ENCODE measurements at places on chromosomes 1 and 21. TPM values are rescaled to one million over a fixed set of nuclear protein-coding genes. Genes with fewer than 3 reads are reported as not detected.

- DNase-seq = peak; percentile 45
Observed at GRCh38 chr1:94384485-94385265, 33.5 kb upstream of the ABCD3 start.

DNA sequence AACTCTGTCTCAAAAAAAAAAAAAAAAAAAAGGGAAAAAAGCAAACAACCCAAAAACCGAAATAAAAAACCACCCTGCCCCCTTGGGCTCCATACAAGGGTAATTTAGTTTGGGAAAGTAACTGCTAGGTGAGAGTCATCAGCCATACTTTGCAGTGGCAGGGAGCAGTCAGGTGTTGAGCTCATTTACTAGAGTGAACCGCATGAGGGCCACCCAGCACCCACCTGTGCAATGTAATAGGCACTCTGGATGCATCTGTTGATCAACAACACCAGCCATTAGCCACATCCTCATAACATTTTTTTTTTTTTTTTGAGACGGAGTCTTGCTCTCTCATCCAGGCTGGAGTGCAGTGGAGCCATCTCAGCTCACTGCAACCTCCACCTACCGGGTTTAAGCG, 9.1 kb downstream of the INAVA start:
- DNase-seq = no peak

GRCh38 chr1:92342401-92342800, 43.5 kb downstream of the RPAP2 start:
- no peak for DNase-seq

DNA sequence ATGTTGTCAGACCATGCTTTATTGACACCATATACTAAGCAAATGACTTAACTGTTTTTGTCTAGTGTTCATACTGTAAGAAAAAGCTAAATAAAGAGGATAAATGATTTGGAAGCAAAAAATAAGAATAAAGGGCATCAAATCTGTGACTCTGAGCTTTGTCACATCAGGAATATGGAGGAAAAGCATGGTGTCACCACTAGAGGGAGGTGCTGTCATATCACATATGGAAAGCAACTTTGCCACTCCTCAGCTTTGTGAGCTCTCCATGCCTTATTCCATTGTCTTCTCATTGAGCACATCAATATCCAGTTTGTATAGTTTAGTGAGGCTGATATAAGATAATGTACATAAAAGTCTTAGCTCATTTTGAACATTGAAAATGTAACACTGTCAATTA, 20.8 kb upstream of the GBP1 start:
- peak; percentile 41 for DNase-seq

GRCh38 chr1:55700359-55701130, 485.4 kb upstream of the USP24 start:
- no peak for DNase-seq

- no peak for DNase-seq
Observed at GRCh38 chr1:185727726-185728125, 6.5 kb upstream of the HMCN1 start.

- no peak for DNase-seq
Observed at GRCh38 chr1:91613595-91613994, 112.9 kb downstream of the CDC7 start.

GRCh38 chr1:222757646-222758268, 20.8 kb downstream of the FAM177B start:
- DNase-seq = no peak

- DNase-seq = no peak
Observed at GRCh38 chr1:245247356-245247755, 92.6 kb downstream of the KIF26B start.

DNA sequence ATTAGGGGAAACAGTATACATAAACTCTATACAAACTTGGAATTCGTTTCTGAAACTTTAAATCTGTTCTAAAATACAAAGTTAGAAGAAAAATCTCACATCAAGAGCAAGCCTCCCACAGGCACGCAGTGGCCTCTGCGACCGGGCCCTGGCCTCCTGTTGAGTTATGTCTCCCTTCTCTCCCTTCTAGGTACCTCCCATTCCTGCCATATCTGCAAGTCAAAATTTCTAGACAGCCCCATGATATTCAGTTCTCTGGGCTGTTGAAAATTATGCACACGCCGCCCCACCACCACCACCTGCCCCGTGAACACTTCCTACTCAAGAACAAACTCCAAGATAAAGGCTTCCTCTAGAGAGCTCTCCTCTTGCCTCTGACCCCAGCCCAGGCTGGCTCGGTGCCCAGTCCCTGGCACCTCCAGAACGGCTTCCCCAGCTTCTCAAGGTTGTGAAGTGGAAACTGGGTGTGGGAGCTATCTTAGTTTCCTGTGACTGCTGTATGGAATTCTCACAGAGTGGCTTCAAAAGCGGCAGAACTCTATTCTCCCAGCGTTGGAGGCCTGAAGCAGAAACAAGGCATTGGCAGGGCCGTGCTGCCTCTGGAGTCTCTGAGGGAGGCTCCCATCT, 37.7 kb upstream of the LRP8 start:
- no peak for DNase-seq

DNA sequence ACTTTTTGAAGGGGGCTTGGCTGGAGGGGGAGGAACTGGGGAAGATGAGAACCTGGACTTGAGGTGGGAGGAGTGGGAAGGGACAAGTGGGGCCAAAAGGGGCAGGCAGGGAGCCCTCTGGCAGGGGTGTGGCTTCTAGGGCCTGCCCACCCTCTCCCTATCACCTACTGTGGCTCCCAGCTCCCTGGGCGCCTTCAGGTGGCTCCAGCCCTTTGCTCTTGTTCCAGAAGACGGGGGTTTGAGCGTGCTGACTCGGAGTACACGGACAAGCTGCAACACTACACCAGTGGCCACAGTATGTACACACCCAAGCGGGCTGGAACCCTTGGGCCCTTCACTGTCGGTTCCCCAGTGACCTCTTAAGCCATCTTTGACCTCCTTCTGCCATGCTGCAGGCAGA, 76.5 kb downstream of the LACTBL1 start:
- no peak for DNase-seq

DNA sequence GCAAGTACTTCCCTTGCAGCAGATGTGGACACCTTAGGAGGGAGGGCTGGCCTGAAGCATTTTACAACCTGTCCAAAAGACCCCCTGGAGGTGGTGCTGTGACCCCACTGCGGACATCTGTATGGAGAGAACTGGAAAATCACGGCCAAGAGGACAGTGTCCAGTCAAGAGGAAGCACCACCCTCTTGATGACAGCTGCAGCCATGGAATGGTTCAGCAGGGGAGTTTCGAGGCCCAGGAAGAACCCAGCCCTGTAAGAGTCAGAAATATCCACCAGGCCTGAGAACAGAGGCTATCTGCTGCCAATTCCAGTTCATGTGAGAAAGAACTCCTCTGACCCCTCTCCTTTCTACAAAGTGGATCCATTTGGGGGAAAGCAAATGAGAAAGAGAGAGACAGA, 126.8 kb downstream of the PLXNA2 start:
- DNase-seq = no peak

DNA sequence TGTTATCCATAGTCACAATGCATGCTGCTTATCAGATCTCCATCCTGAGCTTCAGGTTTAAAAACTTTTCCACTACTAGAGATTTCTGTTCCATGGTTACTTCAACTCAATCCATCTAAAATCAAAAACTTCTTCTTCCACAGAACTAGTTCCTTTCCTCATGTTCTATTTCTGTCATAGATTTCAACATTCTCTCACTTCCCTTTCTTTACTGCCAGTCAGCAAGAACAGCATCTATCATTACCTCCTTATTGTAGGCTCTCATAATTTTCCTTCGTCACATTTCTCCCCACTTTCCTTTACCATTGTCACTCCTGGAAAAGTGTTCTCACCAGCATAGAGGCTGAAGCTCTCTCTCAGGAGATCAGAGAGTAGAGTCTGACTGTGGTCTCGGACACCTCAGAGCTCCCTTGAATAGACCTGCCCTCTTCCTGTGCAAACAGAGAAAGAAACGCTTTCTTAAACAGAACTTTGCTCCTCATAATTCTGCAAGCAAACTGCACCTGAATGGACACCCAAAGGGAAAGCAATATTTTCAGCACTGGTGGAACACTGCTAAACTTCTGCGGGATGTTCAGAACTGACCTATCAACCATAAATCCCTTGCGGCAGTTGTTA, 48.7 kb upstream of the KIRREL1 start:
- DNase-seq = no peak

DNA sequence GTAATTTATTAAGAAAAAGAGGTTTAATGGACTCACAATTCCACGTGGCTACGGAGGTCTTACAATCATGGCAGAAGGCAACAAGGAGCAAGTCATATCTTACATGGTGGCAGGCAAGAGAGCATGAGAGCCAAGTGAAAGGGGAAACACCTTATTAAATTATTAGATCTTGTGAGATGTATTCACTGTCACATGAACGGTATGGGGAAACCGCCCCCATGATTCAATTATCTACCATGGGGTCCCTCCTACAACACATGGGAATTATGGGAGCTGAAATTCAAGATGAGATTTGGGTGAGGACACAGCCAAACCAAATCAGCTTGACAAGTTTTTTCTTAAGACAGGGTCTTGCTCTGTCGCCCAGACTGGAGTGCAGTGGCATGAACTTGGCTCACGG, 14.3 kb downstream of the DAP3 start:
- DNase-seq = no peak

- DNase-seq = no peak
Observed at GRCh38 chr1:157978586-157979403, 14.7 kb upstream of the KIRREL1 start.

GRCh38 chr1:49183489-49183888, 406.8 kb upstream of the BEND5 start:
- DNase-seq = no peak

- no peak for DNase-seq
Observed at GRCh38 chr1:230341162-230341546, 85.0 kb downstream of the PGBD5 start.

DNA sequence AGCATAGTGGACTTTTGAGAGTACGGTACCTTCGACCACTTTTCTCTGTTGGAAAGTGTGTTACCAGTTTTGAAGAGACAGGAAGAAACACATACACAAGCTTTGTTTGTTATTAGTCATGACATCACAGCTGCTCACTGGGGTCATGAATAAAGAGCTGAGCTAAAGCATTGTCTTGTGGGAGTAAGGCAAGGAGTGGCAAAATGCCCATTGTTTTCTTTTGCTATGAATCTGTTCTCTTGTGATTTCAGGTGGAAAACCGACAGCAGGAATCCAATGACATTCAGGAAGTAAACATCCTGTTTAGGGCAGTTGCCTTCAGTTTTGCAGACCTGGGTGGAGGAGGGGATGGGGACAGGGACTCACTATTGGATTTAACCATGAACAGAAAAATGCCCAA, 66.2 kb downstream of the RGL1 start:
- no peak for DNase-seq

- peak; percentile 54 for DNase-seq
Observed at GRCh38 chr1:21490774-21491487, 18.3 kb upstream of the ALPL start.

GRCh38 chr1:151054971-151055547, 4.4 kb downstream of the CDC42SE1 start:
- no peak for DNase-seq

DNA sequence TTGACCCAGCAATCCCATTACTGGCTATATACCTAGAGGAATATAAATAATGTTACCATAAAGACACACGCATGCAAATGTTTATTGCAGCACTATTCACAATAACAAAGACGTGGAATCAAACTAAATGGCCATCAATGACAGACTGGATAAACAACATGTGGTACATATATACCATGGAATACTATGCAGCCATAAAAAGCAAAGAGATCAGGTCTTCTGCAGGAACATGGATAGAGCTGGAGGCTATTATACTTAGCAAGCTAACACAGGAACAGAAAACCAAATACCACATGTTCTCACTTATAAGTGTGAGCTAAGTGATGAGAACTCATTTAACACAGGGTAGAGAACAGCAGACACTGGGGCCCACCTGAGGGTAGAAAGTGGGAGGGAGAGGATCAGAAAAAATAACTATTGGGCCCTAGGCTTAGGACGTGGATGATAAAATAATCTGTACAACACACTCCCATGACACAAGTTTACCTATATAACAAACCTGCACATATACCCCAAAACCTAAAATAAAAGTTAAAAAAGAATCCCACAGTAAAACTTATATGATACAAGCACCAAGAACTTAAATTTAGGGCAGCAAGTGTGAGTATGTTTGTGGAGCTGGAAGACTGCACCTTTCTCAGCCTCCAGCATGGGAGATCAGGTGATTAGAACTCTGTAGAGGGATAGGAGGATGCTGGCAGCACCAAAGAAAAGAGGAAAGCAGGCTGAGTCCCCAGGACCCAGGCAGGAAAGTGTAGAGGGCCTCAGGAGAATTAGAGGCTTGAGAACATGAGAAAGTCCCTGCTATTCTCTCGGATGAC, 320.8 kb upstream of the USP24 start:
- no peak for DNase-seq

DNA sequence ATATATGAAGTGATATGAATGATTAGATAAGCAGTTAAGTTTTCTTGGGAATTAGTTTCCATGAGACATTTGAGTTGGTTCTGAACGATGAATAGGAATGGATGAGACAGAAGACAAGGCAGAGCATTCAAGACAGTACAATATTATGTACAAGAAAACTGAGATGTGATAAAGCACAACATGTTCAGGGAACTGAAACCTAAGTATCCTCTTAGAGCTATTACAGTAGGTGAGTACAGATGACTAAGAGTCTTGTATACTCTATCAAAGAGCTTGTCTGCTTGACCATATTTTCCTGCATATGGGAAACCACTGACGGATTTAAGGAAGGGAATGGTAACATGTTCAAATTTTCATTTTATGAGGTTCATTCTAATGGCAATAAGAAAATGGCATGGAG, 61.6 kb downstream of the NME7 start:
- no peak for DNase-seq

Gene FCRLB
- total RNA-seq = 0.54 TPM

Gene HAO2
- total RNA-seq = not detected

Gene AVPR1B
- total RNA-seq = 3.8 TPM

Gene FAM167B
- under 0.01 TPM for total RNA-seq

Gene DISP3
- under 0.01 TPM for total RNA-seq

Gene MAN1A2
- 29.1 TPM for total RNA-seq

Gene MTF1
- total RNA-seq = 3.0 TPM

Gene SH2D5
- not detected for total RNA-seq

Gene AMPD2
- total RNA-seq = 259 TPM

Gene FAM177B
- total RNA-seq = 0.27 TPM

Gene C1QTNF12
- total RNA-seq = 0.27 TPM

Gene NT5C1A
- not detected for total RNA-seq

Gene KCNJ9
- total RNA-seq = not detected

Gene SPATA6
- 6.2 TPM for total RNA-seq

Gene LRRC3
- 1.1 TPM for total RNA-seq

Gene HHIPL2
- under 0.01 TPM for total RNA-seq

Gene PLD5
- not detected for total RNA-seq

Gene CFHR1
- total RNA-seq = not detected
